GM13976 (cell line): ENCODE measurements at places on chromosomes 1 and 21.

GRCh38 chr1:112983537-112984131, 27.6 kb upstream of the SLC16A1 start:
- no peak for DNase-seq

GRCh38 chr1:96492236-96492635, 229.3 kb upstream of the PTBP2 start:
- no peak for DNase-seq

GRCh38 chr1:214276786-214277185, 4.2 kb upstream of the SMYD2 start:
- DNase-seq, result no peak

DNA sequence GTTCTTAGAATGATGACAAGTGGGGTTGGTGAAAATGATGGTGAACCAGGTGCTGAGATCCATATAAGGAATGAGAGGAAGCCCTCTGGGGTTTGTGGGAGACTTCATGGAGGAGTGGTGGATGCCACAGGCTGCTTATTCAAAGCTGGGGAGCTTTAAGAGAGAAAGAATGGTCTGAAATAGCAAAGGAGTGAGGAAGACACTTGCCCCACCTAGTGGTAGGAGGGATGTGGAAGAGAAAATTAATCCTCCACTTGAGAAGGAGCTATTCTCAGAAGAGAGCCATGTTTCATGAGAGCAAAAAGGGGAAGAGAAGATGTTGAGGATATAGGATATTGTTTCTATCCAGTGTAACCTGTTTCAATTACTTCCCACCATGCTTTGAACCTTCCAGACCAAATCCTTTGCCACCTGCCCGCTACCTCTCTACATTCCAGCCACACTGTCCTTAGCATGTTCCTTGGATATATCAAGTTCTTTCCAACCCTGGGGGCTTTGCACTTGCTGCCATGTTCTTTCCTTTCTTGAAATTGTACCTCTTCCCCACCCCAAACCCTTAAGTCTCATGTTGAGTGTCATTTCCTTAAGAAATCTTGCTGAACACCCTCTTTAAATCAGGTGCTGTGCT, 19.6 kb upstream of the ZNF648 start:
- peak; percentile 75 for DNase-seq

GRCh38 chr1:230792691-230793462, 45.7 kb downstream of the CAPN9 start:
- DNase-seq, result no peak

GRCh38 chr21:38683222-38683621, 122.5 kb upstream of the ETS2 start:
- DNase-seq, result no peak
